GOT3 (cell line): ENCODE measurements at places on chromosomes 2 and 18.

DNA sequence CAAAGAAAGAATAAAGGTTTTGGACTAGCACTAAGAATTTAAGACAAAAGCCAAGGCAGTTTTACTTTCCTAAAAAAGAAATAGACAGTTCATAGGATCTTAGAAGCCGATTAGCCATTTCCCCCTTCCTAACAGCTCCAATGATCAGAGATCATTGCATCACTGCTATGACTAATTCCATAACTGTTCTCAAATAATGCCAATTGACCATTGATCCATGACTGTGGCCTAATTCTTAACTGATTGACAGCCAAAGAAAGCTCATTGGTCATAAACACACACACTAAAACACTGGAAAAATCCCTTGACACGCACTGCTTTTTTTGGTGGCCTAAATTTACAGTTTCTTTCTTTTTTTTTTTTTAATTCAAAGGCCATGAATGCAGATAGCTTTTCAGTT lies 345.0 kb upstream of the ACVR2A start:
- no peak for DNase-seq

- DNase-seq: no peak
Observed at GRCh38 chr2:240918258-240919091, 12.3 kb downstream of the CROCC2 start.

DNA sequence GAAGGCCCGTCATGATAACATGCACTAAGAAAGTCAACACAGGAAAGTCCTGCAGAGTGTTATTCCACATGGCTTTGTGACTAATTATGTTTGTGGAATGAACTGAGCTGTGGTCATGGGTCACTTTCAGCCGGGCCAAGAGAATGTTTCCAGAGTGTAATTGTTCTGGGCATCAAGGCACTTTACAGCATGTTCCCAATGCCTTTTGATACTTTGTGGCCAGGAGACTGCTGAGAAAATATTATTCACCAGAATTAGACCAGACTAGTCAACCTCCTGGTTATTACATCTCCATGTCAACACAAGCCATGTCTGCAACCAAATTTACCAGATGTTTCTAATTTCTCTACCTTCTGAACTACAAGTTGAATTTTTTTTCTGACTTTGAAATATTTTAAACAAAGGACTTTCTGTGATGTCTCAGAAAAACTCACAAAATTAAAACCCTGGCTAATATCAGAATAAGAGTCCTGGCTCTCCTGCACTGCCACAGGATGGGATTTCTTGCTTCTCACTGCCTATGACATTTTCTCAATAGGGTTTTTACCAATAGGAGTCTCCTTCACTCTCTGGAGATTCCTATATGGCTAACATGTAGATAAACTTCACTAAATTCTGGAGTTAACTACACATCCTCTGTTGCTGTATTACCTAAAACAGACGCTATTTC lies 90.6 kb upstream of the WDR75 start:
- DNase-seq: no peak

DNA sequence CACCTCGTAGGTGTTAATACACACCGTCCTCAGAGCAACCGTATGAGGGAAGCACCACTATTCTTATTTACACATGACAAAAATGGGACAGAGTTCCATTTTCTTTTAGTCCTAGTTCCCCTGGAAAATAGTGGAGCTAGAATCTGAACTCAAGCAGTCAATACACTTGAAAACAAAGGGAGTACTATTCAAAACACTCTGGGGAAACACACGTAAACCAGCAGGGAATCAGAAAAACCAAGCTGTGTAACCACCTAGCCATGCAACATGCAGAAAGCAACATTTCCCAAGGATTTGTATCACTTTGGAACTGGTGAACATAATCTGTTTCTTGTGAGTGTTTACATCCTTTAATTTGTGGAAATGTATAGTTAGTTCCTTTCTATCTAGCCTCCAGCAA lies 208.2 kb downstream of the UBE2E3 start:
- no peak for DNase-seq

- no peak for DNase-seq
Observed at GRCh38 chr18:45197526-45197970, 417.7 kb upstream of the SLC14A2 start.

- DNase-seq: no peak
Observed at GRCh38 chr2:218999021-218999880, 6.0 kb upstream of the CRYBA2 start.

DNA sequence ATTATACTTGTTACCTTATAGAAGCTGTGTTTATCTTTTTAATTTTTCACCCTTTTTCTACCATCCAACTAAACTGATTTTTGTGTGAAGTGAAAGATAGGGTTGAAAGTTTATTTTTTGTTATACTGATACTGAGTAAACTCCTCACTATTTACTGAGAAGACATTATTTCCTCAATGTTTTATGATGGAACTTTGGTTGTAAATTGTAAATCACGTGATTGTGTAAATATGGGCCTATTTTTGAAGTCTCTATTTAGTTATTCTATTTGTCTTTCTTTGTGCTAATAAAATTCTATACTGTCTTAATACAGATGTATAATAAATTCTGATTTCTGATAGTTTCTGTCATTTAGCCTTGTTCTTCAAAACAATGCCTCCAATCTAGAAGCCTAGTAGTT lies 697.2 kb upstream of the SLC8A1 start:
- no peak for DNase-seq

DNA sequence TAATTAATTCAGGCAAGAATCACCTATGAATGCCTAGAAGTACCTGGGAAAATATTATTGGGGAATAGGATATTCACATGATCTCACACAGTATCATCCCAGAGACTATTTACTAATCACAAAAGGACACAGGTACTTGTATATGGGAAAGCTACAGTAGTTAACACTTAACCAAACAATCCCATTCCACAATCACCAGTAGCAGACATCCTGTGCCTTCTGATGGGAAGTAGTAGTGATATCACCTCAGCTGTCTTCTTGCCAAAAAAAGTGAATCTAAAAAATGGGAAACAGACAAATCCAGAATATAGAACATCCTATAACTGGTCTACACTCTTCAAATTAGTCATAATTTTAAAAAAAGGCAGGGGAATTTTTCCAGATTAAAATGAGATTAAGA lies 75.6 kb upstream of the CCDC150 start:
- no peak for DNase-seq

DNA sequence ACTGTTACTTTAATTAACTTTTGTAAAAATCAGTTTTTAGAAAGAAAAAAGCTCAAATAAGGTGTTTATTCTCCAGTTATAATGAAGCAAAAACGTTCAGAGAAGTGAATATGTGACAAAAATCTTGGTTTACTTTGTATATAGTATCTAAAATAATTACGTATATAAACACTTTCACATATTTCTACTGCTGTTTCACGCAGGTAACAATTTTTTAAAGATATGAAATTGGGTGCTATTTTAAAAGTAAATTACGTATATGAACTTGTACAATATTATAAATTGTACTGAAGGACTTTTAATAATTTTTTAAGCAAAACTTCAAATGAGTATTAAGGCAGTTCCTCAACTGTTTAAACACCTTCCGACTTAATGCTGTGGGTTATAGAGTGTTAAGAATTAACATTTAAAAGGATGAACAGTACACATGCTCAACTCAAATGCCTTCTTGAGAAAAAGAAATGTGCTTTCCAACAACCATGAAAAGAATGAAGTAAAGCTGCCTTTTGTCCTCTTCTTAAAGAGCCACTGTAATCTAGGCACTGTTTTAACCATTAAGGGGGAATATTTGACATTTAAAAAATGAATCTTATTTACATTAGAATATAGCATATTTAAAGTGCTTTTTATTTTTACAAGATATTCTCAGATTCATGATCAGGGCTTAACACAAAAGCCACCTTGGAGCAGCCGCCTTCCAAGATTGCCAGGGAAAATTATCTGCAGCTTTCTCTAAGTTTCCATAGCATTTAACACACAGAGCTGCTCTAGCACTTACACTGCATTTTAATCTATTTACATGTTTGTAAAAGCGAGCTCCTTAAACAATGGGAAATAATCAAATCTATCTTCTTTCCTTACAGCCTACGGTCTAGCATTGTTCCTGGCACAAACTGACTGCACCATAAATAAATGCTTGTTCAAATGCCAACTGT lies 56.5 kb upstream of the CDKL4 start:
- DNase-seq: no peak

DNA sequence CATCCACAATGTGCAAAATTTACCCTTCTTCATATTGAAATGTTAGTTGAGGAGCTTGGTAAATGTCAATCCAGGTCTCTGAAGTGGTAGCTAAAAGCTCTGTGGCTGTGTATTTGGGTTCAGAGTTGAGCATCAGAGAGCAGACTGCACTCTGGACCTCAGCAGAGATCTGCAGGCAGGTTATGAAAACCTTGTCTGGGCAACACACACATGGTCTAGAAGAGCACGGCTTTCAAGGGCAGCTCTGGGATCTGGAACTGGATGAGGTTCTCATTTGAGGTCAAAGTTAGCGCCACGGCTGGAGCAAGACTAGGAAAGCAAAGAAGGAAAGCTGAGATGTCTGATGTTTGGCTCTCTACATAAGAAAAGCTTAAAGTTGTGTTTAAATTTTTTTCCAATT lies 243.0 kb downstream of the SH3BP4 start:
- no peak for DNase-seq

GRCh38 chr2:18991177-18992168 lies 366.9 kb downstream of the OSR1 start:
- DNase-seq: peak; percentile 11

- no peak for DNase-seq
Observed at GRCh38 chr2:10576456-10576855, 113.3 kb downstream of the NOL10 start.

DNA sequence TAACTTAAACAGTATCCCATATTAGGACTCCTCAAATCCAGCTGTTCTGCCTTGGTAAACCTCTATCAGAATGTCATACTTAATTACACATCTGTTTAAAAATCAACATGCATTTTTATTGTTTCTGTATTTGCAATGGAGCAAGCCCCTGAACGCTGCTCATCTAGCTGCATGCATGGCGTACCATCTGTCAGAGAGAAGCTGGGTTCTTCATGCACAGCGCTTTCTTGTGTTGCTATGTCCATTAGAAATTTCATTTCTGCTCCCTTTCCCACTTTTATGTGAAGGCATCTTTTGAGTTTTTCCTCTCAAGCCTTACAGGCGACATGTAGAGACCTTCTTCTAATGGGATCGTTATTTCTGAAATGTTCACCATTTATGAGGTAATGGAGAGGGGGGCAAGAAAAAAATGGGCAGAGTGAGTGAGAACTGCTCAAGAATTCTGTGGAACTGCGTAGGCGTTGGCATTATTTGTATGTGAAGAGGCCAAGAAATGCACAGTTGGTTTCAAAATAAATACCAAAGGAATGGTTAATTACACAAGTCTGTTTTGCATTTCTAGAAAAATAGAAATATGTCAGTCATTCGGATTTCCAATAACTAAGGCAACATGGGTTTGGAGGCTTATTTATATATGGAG lies 31.6 kb downstream of the INSIG2 start:
- DNase-seq: no peak

DNA sequence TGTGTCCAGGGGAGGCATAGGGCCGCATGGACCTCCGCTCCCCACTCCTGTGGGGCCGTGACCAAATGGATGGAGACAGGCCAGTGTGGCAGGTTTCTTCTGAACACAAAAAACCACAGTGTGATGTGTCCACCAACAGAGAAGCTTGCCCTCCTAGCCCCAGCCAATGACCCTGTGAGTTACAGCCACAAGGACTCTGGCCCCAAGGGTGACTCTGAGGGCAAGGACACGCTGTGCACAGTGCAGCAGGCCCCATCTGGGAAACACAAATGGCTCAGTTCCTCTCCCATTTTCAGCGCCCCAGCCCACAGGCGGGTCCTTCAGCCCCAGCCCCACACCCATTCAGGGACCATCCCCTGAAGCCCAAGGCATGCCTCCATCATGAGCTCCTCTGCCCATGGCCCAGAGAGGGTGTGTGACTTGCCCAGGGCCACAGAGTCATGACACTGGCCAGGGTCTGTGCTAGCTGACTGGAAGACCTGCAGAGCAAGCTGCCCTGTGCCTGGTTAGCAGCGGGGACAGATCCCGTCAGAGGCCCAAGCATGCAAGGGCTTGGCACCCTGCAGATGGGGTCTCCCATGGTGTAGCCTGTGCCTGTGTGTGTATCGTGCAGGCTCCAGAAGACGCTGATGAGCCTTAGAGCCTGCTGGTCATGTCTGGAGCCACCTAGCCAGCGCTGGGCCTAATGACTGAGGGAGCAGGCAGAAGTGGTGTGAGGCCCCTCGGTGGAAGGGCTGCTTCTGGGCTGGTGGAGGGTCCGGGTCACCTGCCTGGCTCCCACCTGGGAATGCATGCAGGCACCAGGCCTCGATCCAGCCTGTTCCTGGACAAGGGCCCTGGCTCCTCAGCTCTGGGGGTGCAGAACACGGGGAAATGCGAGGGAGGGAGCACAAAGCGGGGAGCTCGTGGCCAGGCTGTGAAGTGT lies 47.7 kb downstream of the HS6ST1 start:
- no peak for DNase-seq

GRCh38 chr2:169015943-169016342 lies 15.2 kb downstream of the ABCB11 start:
- DNase-seq: no peak

- DNase-seq: no peak
Observed at GRCh38 chr18:7886436-7886835, 319.3 kb downstream of the PTPRM start.

DNA sequence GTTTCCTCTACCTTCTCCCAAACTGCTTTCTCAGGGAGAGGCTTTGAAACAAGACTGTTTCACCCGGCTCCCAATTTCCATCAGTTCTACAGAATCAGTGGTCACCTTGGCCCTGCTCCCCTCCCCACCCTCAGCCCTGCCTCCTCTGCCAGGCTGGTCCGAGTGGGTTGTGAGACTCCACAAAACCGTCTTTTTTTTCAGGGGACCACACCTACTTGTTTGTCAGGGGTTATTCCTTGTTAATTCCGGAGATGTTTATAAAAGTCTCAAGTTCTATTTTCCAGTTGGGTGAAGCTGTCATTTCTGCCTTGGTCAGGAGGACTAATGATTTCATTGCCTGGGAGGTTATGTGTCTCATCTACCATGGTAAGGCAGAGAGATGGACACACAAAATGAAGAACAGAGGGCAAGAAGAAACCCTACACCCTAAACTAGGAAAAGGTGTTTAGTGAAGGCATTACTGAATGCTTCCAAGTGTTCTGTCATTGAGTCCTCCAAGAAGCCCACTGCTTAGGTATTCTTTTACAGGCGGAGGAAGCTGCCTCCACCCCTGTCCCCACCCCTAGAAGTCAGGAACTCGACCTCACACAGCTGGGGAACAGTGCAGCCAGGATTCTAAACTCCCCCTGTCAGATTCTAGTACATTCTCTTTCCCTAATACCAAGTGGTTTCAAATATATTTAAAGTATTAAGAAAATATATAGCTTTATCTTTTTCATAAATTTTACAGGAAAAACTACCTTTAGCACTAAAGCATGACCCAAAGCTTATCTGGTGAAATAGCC lies 46.3 kb downstream of the COPS8 start:
- no peak for DNase-seq

DNA sequence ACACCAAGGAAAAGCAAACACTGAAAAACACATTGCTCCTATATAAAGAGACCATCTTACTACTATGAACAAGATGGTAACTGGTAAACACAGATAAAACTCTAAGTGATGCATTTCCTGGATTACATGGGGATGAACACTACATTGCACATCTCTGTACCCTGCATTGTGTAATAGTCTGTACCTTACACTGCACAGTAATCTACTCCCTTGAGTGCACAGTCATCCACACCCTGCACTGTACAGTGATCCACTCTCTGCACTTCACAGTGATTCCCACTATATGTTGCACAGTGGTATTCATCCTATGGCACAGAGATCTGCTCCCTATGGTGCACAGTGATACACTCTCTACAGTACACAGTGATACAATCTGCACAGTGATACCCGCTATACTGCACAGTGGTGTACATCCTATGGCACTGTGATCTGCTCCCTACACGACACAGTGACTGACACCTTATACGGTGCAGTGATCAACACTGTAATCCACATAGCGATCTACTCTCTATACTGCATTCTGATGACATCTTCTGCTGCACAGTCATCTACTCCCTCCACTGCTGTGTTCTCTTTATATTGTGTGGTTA lies 462.2 kb upstream of the RGPD4 start:
- no peak for DNase-seq
